ENCODE measurements at places on chromosomes 6 and 20. TPM values are rescaled to one million over a fixed set of nuclear protein-coding genes. Genes with fewer than 3 reads are reported as not detected.

DNA sequence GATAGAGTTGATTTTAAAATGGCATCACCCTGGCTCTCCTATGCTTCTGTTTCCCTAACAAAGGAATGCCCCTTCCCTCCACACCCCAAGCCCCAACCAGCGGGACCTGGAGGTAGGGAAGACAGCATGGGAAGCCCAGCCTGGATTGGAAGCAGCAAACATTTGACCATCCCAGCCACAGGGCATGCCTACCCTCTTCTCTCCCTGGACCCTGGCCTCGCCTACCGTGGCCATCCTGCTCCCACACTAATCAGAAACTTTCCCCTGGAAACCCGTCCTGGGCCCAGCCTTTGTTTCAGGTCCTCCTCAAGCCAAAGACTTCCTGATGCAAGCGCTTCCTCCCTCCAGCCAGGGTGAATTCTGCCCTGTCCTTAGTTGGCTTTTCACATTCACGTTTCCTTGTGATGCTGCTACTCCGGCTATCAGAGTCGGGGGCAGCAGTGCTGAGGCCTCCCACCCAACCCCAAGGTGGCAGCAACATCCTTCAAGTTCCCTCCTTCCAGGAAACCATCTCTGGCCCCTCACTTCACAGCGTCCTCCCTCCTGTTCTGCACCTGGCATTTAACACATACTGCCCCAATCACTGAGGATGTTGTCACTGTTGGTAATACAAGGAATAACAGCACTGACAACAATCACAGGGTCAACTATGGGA is 18.2 kb upstream of the ANGPT4 start:
- no peak overlapping the region for H3K27ac ChIP-seq
- no peak for DNase-seq
- no peaks in the 10 kb centered on the region for H3K36me3 ChIP-seq
- no peaks in the 10 kb centered on the region for H3K4me1 ChIP-seq
- no peak overlapping the region for H3K4me3 ChIP-seq
- H3K27me3 ChIP-seq: no peaks in the 10 kb centered on the region

DNA sequence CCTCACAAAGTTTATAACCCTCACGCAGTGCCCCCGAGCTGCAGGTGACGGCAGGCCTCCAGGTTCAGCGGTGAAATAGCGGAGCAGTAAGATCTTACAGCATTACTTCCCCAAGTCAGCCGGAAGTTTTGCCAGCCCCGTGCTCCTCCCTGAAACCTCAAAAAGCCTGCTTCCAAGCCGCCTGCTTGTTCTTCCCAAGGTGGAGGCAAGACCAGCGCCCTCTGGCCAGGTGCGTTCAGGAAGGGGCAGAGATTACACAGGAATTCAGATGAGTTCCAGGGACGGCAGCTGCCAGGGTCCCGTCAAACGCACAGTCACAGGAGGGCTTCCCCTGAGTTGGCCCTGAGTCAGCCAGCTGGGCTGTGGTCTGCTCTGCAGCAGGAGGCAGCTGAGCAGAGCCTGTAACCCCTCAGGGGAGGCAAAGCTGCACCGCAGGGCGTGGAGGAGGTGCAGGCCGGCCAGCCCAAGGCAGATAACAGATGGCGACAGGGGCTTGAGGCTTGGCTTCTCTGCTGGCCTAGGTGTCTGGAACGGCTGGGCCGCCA is 124.1 kb upstream of the RPS6KA2 start:
- H3K4me3 ChIP-seq: no peak overlapping the region
- no peak overlapping the region for H3K27ac ChIP-seq
- no peaks in the 10 kb centered on the region for H3K27me3 ChIP-seq
- DNase-seq: no peak

DNA sequence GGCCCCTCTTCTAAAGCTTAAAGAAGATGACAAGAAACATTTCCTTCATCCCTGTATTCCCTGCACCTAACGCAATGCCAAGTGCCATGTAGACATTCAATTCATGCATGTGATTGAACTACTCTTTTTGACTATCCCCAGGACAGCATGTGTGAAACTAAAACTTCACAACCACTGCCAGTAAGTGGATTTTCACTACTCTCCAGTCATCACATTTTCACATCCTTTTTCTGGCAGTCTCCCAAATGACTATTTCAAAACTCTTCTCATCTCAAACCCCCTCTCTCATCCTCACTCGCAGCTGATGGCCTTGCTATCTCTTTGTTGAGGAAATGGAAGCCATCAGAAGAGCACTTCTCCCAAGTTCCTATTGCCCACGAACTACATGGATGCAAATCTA is 122.6 kb downstream of the OPRM1 start:
- no peaks in the 10 kb centered on the region for H3K27me3 ChIP-seq
- peaks cover 40% of the 10 kb centered on the region for H3K4me1 ChIP-seq
- no peak overlapping the region for H3K27ac ChIP-seq

The C6orf163 gene
- polyA plus RNA-seq: 0.31 TPM

Data from CD4-positive, alpha-beta memory T cell (primary cell).